ENCODE measurements at places on chromosomes 4 and X.

DNA sequence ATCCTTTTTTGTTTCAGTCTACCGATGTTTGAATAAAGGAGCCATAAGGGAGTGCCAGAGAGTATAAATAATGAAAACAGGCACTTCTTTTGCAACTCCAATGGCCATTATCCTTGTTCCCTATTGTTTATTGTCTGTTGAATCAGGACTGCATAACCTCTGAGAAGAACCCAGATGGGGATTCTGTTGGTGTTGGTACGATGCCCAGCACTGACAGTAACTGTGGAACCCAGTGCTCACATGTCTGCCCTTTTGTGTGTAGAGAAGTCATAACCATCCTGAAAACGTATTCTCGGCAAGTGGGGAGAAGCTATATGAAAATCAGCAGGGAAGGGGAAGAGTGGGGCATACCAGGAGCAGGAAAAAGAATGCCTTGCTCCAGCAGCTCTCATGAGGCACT is 195.1 kb upstream of the EDNRA start:
- peaks cover 2% of the 10 kb centered on the region for H3K27me3 ChIP-seq
- no peak for DNase-seq
- H3K4me1 ChIP-seq = no peaks in the 10 kb centered on the region
- H3K27ac ChIP-seq = no peak overlapping the region
- H3K4me3 ChIP-seq = no peak overlapping the region

- no peak overlapping the region for H3K4me3 ChIP-seq
- H3K4me1 ChIP-seq = no peaks in the 10 kb centered on the region
- no peak overlapping the region for H3K27ac ChIP-seq
- no peaks in the 10 kb centered on the region for H3K27me3 ChIP-seq
- no peak for DNase-seq
These were observed 60.2 kb upstream of the MAOA start for GRCh38 chrX:43595931-43596330.

GRCh38 chr4:1777822-1778641 is 15.1 kb upstream of the FGFR3 start:
- H3K4me1 ChIP-seq = no peaks in the 10 kb centered on the region
- no peaks in the 10 kb centered on the region for H3K36me3 ChIP-seq
- no peak for DNase-seq
- H3K27ac ChIP-seq = no peak overlapping the region

- no peak overlapping the region for H3K4me3 ChIP-seq
- H3K36me3 ChIP-seq = no peaks in the 10 kb centered on the region
- DNase-seq = peak; percentile 33
- no peak overlapping the region for H3K27ac ChIP-seq
These were observed 20.4 kb upstream of the FRMPD3 start for GRCh38 chrX:107429090-107429489.

DNA sequence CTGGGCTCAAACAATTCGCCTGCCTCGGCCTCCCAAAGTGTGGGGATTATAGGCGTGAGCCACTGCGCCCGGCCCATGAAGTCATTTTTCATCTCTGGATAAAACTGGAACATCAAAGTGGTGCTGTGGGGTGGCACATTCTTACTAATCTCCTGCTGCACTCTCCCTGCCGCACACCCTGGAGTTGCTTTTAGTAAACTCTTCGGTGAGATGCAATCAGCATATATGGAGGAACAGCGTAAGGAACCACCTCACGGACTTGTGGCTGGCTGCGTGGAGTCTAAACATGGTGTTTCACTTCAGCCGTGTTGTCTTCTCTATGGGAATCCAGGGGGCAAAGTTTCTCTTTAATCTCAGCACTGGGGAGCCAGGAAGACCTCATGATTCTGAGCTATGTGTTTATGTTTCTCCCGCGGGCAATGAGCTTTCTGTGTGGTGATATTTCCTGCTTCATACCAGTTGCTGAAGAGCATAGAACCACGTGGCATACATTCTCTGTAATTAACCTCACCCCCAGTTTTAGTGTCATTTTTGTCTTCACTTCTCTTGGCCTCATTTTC is 2.1 kb upstream of the RHOH start:
- no peaks in the 10 kb centered on the region for H3K27me3 ChIP-seq
- peak overlapping the region; percentile 97 for H3K27ac ChIP-seq
- peaks cover 55% of the 10 kb centered on the region for H3K4me1 ChIP-seq
- peak overlapping the region; percentile 93 for H3K4me3 ChIP-seq

DNA sequence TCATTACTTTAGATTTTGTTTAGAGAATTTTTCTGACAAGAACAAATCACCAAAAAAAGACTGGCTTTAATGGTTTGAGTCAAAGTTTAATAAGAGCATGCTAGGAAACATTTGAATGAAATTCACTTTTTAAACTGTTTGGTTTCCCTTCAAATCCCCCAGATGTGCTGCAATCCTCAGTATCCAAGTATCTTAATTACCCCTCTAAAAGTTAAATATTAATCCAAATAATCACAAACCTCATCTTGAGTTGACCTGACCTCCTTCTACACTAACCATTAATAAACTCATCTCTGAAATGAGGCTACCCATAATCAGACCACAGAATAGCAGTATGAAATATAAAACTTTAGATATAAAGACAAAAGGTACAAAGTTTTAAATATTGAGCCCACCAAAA is 10.1 kb downstream of the DHX15 start:
- H3K4me3 ChIP-seq = no peak overlapping the region
- H3K36me3 ChIP-seq = peaks cover 55% of the 10 kb centered on the region
- H3K27me3 ChIP-seq = no peaks in the 10 kb centered on the region
- DNase-seq = no peak

DNA sequence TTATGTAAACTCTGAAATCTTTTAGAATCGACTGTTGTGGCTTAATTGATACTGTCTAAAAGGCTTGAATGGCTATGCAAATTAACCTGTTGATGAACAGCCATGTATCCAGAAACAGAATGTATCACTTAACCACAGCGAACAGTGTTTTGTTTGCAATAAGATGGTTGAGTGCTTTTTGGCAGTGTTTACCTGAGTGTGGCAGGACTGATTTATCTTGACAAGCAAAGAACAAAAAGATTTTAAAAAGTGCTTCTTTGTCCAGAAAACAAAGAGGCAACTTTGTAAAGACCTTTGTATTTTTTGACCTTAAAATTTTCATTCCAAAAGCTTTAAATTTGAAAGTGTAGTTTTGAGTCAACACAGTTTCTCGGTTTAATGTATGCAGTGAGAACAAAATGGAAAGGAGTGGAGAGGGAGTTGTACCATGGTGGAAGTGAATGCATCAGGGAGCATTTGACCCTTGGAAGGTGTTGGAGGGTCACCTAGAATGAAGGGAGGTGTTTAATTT is 18.0 kb downstream of the ARHGAP10 start:
- no peak for DNase-seq
- no peak overlapping the region for H3K4me3 ChIP-seq
- no peaks in the 10 kb centered on the region for H3K36me3 ChIP-seq

Data from activated naive CD8-positive, alpha-beta T cell treated with anti-CD3 and anti-CD28 coated beads, Interleukin-2, amount 10 ng/mL, durations not matched to agents 7 days and 5 days (primary cell).